Left kidney (tissue), 8 donors: ENCODE measurements at places on chromosomes 4 and X. TPM values are rescaled to one million over a fixed set of nuclear protein-coding genes. Genes with fewer than 3 reads are reported as not detected.

DMP1 gene
- polyA plus RNA-seq, result 0.07 TPM

CSAG3 gene
- polyA plus RNA-seq, result not detected

PNCK gene
- 7.5 TPM for polyA plus RNA-seq

GRCh38 chr4:61805227-61805626 is 605.1 kb downstream of the ADGRL3 start:
- no peak for DNase-seq

GRCh38 chr4:76087007-76087769 is 12.7 kb downstream of the ART3 start:
- peak; percentile 57 for DNase-seq

- DNase-seq, result no peak
These were observed 234.1 kb upstream of the PGRMC2 start for GRCh38 chr4:128521648-128522111.

- no peak for DNase-seq
These were observed 55.3 kb upstream of the GNRHR start for GRCh38 chr4:67809502-67809901.

- no peak for DNase-seq
These were observed 77.6 kb downstream of the PPP3CA start for GRCh38 chr4:101269682-101270081.

DNA sequence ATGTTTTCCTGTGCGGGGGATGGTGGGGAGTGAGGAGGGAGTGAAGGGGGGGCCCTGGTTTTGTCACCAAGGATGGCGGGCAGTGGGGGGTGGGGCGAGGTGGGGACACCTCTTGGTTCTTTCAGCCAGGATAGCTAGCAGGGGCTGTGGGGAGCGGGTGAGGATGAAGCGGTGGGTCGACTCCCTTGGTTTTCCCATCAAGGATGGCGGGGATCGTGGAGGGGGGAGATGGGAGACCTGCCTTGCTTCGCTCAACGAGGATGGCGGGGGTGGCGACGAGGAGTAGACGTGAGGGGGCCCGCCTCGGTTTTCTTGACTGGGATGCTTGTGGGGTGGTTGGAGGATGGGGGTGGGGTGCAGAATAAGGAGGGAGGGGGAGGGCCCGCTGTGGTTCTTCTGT is 643 bp downstream of the FHL1 start:
- DNase-seq, result no peak

DNA sequence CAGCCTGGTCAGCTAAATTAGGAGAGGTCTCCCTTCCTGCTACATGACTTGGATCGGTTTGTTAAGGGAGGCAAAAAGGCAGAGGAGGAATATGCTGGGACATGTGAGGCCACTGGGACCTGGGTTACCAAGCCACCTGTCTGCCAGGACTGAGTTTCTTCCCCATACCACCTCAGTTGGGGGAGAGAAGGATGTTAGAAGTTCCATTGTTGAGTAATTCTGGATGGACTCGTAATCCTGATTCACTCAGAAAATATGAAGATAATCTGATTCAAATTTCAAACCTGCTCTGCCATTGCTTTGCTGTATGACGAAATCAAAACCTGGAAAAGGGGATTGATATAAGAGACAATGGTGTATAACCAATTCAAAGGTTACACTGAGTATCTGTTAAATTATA is 97.4 kb upstream of the S100G start:
- no peak for DNase-seq

- DNase-seq, result no peak
These were observed 15.4 kb downstream of the AMTN start for GRCh38 chr4:70533791-70534190.
